ENCODE measurements at places on chromosomes 13 and 19. TPM values are rescaled to one million over a fixed set of nuclear protein-coding genes. Genes with fewer than 3 reads are reported as not detected.

Gene SUPT5H
- total RNA-seq: 39.6 TPM

Gene PROZ
- not detected for total RNA-seq

Gene SIGLEC10
- total RNA-seq: 2.6 TPM

Gene CBY2
- total RNA-seq: not detected

Gene GTF3A
- total RNA-seq: 52.4 TPM

DNA sequence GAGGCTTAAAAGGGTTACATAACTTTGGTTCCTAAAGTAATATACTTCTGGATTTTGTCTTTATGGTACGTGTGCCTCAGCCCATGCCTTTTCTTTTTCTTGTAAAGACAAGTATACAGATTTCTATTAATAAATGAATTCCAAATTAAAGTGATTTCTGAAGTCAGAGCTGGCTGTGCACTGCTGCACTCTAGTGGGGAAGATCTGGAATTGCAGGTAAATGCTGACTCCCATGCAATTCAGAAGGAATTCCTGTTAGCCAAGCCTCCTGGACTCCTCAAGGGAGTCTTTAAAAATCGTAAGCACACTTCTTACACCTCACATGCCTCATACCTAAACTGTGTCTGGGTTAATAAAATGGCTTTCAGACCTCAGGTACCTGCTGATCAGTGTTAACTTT is 118.4 kb upstream of the SLC7A1 start:
- no peak for DNase-seq

- DNase-seq: no peak
Observed at GRCh38 chr13:92838786-92839185, 387.8 kb upstream of the GPC6 start.

GRCh38 chr13:27353166-27353583 is 71.2 kb upstream of the GTF3A start:
- no peak for DNase-seq

- DNase-seq: no peak
Observed at GRCh38 chr19:52725528-52725961, 9.3 kb downstream of the ZNF611 start.

- DNase-seq: no peak
Observed at GRCh38 chr19:11092181-11092538, 2.9 kb downstream of the LDLR start.

DNA sequence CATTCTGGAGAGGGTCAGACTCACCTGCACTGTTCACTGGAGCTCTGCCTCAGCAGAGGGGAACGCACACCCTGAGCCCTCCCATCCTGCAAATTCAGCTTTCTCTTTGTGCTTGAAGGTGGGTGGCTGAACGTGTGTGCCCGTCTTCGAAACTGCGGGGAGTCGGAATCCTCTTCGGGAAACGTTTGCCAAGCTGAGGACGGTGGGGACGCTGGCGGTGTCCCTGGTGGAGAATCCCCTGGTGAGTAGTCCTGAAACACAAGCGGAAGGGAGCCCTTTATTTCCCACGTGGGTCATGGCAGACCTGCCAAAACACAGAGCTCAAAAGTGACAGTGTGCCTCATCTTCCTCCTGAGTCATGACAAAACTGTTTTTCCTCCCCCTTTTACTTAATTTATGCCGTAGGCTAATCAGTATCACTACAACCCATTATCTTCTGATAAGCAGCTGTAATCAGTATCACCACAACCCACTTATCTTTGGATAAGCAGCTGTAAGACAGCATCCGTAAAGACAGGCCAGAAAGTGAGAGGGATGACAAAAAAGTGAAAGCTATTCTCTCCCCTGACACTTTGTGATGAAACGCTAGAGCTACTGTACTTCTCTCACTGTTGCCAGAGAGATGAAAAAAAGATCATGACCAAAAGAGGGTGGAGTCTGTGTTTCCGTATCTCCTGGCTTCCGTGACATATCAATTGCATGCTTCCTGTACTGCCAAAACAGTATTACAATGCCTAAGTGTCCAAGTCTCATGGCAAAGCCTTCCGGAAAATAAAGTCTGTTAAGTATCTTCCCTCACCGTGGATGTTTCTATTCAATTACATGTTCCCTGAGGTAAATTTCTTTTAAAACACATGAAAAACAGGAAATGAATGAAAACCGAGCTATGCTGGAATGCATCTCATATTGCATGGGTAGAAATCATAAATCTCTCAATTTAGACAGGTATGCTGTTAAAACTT is 155.5 kb downstream of the TBC1D4 start:
- DNase-seq: no peak

DNA sequence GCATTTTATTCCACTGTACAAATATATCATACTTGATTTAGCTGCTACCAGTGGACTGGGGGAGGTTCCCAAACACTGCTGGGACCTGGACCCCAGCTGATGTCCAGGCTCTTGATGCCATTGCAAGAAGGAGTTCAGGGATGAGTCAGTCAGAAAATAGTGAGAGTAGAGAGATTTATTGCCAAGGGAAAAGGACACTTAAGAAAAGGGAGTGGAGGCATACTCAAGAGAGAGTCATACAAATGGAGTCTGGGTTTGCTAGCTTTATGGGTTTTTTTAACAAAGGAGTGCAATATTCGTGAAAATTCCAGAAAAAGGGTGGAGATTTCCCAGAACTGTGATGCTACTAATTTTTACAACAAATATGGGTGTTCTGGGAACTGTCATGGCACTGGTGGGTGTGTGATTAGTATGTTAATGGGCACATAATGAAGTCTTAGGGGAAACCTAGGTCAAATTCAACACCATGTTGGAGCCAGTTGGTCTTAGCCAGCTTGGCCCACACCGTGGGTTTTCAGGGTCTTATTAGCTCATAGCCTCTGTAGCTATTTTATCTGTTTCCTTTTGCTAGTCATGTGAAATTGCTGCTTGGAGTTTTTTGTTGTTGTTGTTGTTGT is 36.2 kb downstream of the GPC6 start:
- DNase-seq: no peak
